CD14-positive monocyte (primary cell): ENCODE measurements at places on chromosomes 3 and 15. TPM values are rescaled to one million over a fixed set of nuclear protein-coding genes. Genes with fewer than 3 reads are reported as not detected.

DNA sequence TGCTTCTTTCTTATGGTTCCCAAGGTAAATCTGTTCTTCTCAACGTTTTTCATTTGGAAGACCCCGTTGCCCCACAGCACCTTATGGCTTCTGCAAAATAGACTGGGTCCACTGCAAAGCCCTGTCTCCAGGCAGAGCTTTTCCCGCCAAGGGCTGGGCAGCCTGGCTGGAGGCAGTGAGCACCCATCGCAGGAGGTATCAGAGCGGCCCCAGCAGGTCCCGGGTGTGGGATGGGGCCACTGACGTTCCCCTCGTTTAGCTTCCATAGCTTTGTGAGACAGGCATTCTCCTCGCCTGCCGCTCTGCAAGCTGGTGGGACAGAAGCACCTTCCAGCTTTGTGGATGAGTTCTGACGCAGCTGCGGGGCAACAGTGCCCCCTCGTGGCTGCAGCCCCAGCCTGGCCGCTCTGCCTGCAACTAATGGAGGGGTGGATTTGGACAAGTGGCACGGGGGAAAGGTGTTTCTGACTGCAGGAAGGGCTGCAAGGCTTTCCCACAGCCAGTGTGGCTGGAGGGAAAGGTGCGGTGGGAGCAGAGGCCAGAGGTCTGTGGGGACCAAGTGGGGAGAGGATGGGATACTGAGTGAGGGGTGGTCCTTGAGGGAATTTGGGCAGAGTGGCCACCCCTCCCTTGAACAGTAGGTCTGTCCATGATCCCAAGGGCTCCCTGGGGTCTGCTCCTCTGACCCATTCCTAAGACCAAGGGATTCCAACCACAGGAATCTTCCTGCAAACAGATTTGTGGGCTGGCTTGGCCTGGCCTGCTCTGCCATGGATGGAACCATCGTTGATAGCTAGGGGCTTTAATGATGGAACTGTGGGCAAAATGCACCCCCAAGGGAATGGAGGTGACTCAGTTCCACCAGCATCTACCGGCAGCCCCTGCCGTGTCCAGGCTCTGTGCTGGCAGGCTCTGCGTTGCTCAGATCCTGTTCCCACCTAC is 99.4 kb downstream of the FBLN2 start:
- DNase-seq = peak; percentile 51

- no peak for DNase-seq
Measured at GRCh38 chr3:107668416-107668815, 145.7 kb downstream of the BBX start.

DNA sequence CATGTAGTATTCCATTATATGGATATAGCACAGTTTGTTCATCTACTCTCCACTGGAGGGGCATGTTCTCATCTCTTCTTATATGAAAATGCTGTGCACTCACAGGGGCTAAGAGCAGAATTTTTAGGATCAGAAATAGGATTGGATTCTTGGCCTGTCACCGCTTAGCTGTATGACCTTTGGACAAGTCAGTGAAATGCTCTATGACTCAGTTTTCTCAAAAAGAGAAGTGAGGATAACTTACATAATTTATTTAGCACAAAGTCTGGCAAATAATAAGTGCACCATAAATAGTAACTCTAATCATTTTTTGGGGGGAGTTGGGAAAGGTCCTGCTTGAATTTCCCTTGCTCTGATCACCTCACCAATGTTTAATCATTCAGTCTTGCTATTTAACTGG is 103.7 kb upstream of the LRIG1 start:
- DNase-seq = peak; percentile 6

DNA sequence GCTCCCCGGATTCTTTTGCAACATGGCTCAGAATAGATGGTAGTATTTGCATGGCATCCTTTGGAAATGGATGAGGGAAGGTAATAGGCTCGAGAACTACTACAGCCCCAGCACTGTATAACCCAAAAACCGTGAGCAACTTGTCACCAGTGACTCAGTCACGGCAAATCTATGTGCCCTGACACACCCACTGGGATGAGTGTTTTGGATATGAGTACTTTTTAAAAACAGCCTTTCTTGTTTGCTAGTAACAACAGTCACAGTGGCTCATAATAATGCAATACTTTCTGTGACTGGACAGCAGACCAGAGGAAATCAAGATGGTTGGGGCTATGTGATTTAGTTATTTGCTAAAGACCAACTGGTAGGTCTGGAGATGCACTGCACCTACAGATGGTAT is 299.6 kb downstream of the ULK4 start:
- no peak for DNase-seq

DNA sequence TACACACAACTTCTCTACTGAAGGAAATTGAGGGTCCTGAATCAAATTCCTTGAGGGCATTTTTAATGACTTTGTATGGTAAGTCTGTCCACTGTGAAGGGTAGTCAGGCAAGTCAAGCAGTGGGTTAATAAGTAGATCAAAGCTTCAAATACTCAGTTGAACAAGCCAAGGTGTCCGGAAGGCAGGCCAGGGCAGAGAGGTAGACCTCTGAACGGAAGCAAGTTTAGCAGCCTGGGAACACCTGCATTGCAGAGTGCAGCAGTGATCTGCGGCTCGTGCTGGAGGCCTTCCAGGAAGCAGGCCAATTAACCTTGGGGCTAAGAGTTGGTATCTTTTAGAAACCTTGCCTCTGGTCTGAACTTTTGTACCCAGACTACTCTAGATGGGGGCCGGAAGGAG is 143.8 kb downstream of the LRTM1 start:
- no peak for DNase-seq

GRCh38 chr3:46521096-46521495 is 23.3 kb downstream of the RTP3 start:
- DNase-seq = no peak

GRCh38 chr15:65766422-65767263 is 25.4 kb downstream of the DENND4A start:
- no peak for DNase-seq

GRCh38 chr15:83714939-83715628 is 61.2 kb downstream of the ADAMTSL3 start:
- DNase-seq = no peak

- DNase-seq = no peak
Measured at GRCh38 chr3:126367316-126367805, 10.2 kb upstream of the KLF15 start.

DNA sequence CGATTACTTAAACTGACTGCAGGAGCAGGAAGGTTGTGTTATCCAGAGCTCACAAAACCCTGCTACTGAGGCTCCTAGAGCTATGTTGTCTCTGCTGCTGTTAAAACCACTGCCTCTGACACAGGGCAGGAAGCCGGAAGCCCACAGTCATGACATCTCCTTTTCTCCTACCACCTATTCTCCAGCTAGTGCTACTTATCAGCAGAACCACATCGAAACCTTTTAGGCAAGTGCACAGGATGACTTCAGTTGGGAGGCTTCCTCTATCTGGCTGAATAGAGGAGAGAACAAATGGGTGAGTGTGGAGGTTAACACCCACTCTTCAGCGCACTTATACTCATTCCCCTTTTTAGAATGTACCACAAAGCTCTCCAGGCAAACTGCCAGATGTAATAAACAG is 638.0 kb downstream of the OTOL1 start:
- no peak for DNase-seq

- peak; percentile 58 for DNase-seq
Measured at GRCh38 chr15:52481915-52482314, 46.8 kb downstream of the MYO5A start.

GP5 gene
- 0.12 TPM for polyA plus RNA-seq

IMP3 gene
- polyA plus RNA-seq = 99.3 TPM

LMAN1L gene
- polyA plus RNA-seq = 0.03 and 0.08 TPM in 2 replicates
